ENCODE measurements at places on chromosomes 5 and 9.

- DNase-seq, result no peak
These were observed 94.7 kb downstream of the FGF10 start for GRCh38 chr5:44294516-44294915.

- DNase-seq, result no peak
These were observed 218.9 kb downstream of the TMEM161B start for GRCh38 chr5:88049737-88050136.

- no peak for DNase-seq
These were observed 21.5 kb upstream of the KLF9 start for GRCh38 chr9:70435948-70436347.

DNA sequence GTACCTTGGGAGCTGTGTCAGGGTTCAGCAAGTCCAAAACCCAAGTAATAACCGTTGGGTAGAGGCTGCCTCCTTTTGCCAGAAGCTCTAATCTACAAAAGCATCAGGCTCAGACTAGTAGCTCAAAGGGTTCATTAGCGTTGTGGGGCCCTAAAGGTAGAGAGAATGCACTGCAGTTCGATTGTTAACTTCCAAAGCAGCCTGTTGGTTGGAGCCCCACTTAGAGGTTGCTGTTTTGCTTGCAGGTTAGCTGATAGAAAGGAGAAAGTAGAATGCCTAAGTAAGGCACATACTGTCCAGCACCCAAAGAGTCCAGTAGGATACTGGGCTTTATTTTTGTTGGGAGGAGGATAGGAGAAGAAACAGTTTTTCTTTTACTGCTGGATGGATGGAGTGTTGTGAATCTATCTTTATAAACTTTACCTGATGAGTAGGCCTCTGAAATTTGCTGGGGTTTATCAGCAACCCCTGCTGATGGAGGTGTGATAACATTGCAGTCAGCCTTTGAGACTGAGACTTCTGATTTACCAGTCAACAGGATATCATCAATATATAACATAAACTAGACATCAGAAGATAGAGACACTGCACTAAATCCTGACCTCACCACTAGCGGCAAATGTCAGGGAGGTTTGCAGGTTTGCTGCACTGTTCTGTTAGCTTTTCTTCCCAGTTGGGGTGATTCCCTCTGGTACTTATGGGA is 34.8 kb downstream of the ZNF131 start:
- DNase-seq, result no peak

DNA sequence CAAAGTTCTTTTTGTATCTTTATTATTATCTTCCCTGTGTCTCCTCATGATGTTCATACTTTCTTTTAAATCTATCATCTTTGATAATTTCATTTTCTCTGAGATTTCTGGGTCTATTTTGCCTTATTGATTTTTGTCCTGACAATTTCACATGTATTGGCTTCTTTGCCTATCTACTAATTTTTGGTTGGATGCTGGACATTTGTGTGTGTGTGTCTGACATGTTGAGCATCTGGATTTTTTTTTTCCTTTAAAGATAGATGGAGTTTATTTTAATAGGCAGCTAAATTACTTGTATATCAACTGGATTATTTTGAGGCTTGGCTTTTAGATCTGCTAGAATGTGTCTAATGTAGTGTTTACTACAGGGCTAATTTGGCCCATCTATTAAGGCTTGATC is 178.0 kb upstream of the MOCS2 start:
- no peak for DNase-seq

GRCh38 chr9:26956860-26957233 is 635 bp downstream of the IFT74 start:
- DNase-seq, result no peak

DNA sequence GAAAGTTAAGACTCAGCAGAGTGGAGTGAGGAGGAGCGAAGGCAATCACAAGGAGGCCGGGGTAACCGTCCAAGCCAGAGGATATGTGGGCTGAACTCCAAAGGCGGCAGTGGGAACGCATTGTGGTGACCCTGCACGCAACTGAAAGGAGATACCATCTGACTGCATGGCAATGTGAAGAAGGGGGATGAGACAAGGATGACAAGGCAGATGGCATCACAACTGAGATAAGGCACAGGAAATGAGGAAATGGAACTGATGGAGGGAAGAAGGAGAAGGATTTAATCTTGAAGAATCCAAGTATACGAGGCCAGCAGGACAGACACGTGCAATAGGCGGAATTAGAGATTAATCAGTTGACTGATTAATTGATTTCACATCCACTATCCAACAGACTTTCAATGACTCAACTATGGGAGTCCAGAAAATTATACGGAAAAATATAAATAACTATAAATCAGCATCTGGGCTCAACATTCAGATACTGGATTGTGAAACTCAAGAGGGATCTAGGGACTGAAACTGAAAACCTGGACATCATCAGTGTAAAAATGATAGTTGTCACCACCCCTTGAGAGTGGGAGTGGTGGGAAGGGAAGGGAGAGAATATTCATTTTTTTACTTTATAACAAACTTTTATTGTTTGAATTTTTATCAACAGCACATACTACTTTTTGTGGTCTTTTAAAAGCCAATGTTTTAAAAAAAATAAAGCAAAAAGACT is 86.1 kb downstream of the ARL15 start:
- DNase-seq, result no peak

DNA sequence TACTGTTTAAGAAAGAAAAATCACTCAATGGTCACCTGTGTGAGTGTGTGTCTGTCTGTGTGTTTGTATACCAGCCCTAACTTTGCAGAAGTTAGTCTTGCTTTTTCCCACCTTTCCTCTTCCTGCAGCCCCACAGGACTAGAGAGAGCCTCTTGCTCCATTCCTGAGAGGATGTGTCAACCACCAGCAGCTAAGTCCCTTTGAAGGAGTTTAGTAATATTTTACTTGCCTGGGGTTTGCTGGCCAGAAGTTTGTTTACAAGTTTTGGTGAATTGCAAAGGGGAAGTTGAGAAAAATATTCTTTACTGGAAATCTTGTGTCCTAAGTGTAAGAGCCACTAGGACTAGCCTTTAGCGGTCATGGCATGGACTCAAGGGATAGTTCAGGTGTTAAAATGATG is 316.2 kb downstream of the BRINP1 start:
- DNase-seq, result no peak

DNA sequence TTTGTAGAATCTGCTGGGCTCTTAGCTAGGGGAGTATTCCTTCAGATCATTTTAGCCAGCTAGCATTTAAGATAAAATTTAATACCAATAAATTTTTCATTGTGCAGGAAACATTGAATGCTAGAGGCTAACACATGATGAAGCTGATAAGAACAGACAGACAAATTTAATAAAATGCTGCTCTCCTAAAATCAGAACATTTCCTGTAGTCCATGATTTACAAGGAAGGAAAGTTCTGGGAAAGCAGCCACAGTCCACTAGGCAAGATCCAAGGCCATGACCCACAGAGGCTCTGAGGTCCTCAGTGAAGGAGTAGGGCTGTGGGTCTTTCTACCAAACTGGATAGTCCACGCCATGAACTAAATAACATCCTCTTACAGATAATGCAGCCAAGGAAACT is 253.0 kb downstream of the ICE1 start:
- no peak for DNase-seq

DNA sequence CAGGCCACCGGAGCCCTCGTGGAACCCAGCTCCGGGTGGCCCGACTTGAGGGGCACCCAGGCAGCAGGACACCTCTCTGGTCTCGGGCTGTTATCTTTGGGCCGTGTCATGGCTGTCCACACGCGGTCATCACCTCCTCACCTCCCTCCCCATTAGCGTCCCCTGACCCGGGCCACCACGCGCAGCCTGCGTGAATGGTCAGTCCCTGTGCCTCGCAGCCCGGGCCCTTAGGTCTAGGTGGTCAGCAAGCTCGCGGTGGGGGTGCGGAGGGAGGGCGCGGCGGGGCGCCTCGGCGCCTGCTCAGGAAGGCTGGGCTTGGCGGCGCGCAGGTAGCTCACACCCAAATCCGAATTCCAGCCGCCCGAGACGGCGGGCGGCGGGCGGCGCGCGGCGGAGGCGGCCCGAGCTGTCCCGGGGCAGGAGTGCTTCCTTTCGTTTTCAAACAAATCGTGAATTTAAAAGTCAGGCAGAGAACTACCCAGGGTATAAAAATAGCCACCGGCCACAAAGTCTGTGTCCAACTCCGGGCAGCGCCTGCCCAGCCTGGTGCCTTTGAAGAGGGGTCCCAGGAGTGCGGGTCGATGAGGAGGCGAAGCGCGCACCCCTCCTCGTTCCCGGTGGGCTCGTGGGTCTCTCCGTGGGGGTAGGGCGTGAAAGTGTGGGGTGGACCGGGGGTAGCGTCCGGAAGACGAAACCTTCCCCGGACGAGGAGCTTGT is 1.0 kb upstream of the RXRA start:
- no peak for DNase-seq

DNA sequence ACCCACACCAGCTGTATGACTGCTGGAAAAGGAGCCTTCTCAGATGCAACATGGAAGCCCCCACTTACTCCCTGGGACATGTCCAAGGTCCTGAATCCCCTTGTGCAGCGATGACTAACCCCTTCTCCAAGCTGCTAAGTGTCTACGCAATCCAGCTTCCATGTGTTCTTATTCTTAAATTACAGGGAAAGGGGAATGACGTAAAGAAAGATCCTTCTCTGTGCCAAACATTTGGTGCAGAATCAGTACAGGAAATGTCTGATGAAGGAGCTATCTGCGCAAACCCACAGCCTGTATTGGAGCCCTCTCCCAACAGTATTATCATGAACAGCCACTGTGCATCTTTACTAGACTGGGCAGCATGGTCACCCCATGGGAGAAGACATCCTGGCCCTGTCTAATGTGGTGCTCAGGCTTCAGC is 183.2 kb downstream of the FRMD3 start:
- DNase-seq, result no peak

DNA sequence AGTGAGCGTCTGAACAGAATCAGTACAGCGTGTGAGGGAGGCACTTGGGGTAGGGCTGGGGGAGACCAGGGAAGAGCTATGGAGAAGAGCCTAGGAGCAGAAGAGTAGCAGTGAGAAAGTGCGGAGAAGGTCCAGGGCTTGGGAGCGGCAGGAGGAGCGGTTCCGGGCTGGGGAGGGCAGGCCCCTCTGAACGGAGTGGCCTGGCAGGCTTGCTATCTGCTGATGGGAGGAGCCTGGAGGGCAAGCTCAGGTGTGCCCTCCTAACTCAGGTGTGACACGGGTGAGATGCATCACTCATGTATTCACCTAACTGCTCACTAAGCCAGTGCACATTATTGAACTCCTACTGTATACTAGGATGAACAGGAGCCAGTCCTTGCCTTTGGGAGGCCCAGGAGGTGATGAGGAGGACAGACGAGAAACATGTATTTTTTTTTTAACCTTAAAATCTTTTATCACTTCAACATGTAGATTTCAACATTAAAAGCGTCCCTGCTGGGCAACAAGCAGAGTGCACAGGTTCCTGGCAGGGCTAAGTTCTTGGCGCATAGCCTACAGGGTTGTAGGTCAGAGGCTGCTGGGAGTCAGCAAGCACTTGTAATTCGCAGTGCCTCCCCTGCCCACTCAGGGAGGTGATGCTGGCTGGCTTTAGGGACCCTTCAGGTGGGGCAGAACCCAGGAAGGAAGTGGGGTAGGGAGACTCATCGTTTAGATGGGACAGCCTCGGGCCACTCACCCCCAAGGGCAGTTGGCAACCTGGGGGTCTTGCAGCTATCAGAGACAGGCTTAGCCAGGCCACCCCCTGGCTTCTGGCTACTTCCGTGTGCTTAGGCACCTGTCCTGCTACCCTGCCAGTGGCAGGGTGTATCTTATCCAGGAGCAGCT is 55.5 kb downstream of the TMOD1 start:
- no peak for DNase-seq

GRCh38 chr5:58759745-58760144 is 176.9 kb downstream of the RAB3C start:
- DNase-seq, result no peak

GRCh38 chr5:116242343-116242742 is 157.5 kb downstream of the COMMD10 start:
- DNase-seq, result no peak

DNA sequence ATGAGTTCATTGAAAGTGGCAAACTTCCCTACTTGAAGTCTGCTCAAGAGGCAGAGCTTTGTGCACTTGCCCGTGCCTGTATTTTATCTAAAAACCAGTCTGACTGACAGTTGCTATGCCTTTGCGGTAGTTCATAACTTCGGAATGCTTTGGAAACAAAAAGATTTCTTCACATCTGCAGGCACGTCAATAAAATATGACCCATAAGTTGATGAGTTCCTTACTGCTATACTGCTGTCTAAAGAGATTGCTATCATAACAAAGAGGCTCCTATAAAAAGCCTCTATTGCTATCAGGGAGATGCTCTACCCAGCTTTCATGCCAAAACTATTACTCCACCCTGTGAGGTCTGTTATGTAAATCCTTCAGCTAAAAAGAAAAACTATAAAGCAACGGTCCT is 25.4 kb upstream of the RNF20 start:
- no peak for DNase-seq

GRCh38 chr9:3497401-3497800 is 28.4 kb downstream of the RFX3 start:
- no peak for DNase-seq

GRCh38 chr5:4571248-4571948 is 568.7 kb upstream of the ADAMTS16 start:
- no peak for DNase-seq

- DNase-seq, result no peak
These were observed 104.6 kb downstream of the PRR16 start for GRCh38 chr5:120568711-120569110.

GRCh38 chr9:33731625-33732024 is 63.7 kb upstream of the PRSS3 start:
- DNase-seq, result no peak

- no peak for DNase-seq
These were observed 479.5 kb downstream of the SPATA31A7 start for GRCh38 chr9:61669352-61669751.

GRCh38 chr5:50766042-50766441 is 99.6 kb downstream of the PARP8 start:
- DNase-seq, result no peak

DNA sequence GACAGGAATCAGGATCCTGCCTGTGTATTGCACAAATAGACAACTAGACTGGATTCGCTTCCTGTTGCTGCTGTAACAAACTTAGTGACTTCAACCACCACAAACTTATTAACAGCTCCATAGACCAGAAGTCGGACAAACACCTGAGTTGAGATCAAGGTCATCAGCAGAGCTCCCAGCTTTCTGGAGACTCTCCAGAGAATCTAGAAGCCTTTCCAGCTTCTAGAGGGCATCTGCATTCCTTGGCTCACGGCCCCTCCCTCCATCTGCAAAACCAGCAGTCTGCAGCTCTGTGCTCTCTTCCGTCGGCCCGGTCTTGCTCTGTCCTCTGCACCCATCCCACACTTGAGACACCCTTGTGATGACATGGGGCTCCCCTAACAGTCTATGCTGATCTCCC is 99.1 kb downstream of the KCNT1 start:
- DNase-seq, result no peak

- no peak for DNase-seq
These were observed 116.5 kb upstream of the MSX2 start for GRCh38 chr5:174607916-174608315.
